Activated naive CD4-positive, alpha-beta T cell treated with anti-CD3 and anti-CD28 coated beads, Interleukin-2, amount 50 U/mL, for 72 hours (primary cell): ENCODE measurements at places on chromosomes 5 and 9.

DNA sequence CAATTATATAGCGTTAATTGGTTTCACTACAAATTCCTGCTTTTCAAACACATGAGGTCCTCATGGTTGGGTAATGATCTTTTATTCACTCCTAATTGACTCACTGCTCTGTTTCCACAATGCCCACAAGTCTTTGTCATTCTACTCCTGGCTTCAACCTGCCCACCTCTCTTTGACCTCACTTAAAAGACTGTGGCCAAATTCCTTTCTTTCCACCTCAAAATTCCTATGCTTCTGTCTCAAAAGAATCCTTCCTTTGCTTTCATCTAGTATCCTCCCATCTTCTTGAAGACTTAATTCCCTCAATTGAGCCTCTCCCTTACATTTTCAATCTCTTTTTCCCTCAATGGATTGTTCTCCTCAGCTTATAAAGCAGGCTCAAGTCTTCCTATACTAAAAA, 4.9 kb downstream of the APBA1 start:
- no peak for DNase-seq

DNA sequence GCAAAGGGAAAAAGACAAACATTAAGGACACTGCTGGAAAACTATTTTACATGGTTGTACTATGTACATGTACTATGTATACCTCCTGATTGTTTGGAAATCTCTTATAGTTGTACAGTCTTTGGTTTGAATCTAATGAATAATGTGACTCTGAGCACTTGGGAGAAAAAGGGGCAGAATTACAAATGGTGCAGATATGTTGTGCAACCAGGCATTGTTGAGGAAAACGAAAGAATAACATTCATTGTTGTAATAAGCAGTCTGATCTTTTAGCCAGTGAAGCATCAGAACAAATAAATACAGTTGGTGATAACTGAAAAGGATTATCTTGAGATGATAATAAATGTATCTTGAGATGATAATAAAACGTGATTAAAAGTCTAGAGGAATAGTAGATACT, 87.2 kb downstream of the CSNK1G3 start:
- no peak for DNase-seq

- peak; percentile 38 for DNase-seq
These were observed at the start of gene PDCD1LG2 for GRCh38 chr9:5510360-5510931. PDCD1LG2 (plus strand) TSS chr9:5510531; CDS start chr9:5522547, 12,016 bp downstream.

DNA sequence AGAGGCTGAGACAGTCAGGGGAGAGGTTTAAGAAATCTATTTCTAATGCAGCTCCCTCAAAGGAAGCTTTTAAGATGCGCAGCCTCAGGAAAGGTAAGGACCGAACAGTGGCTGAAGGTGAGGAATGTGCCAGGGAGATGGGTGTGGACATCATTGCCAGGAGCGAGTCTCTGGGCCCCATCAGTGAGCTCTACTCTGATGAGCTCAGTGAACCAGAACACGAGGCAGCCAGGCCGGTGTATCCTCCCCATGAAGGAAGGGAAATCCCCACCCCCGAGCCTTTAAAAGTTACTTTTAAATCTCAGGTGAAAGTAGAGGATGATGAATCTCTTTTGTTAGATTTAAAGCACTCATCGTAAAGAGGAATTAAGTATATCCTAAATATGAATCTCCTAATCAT, 8.2 kb downstream of the CAVIN4 start:
- DNase-seq, result no peak

GRCh38 chr9:109276469-109277440, 44.1 kb downstream of the EPB41L4B start:
- DNase-seq, result no peak

DNA sequence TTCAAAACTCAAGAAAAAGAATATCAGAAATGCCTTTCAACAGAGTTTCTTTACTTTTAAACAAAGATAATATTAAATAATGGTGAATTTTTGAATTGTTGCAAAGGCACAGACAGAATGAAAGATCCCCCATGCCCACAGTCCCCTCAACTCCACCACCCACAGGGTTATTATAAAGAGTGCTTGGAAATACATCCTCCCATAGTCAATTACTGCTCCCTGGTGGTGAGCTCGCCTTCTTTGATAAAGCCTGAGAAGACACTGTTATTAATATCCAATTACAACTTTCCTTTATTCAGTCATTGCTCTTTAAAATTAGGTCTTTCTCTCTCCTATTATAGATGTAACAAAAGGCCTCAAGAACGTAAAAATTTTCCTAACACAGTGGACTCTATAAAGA, 490.2 kb upstream of the RORB start:
- no peak for DNase-seq

DNA sequence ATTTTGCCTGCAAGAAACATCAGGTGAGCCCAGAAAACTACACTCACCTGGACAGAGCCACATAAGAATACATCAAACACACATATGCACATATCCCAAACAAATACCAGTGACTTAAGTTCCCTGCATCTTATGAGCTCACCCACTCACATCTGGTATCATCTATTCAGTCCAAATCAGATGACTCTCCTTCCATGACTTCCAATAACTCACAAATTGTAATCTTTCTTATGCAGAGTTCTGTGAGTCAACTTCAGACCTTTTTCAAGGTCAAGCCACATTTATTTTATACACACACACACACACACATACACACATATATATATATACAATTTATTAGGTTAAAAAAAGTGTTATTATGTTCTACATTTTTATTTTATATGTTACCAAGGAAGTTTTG, 1711.9 kb upstream of the CDH9 start:
- no peak for DNase-seq

- no peak for DNase-seq
These were observed 90.5 kb downstream of the MARCHF3 start for GRCh38 chr5:126939887-126940286.

DNA sequence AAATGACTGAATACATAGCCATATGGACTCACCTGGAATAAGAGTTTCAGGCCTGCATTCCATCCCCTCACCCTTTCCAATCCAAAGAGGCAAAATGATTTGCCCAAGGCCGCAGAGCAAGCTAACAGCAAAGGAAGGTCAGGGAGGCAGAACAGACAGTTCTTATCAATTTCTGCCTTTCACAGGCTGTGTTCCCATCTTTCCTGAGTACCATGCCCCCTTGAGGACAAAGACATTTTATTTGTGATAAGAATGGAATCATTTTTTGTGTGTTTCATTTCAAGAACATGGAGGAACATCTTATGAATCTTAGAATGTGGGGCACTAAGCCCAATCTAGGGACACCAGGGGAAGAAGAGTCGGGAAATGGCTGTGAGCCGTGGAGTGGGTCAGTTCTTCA, 13.9 kb downstream of the LHFPL2 start:
- DNase-seq, result no peak

- no peak for DNase-seq
These were observed 501.1 kb downstream of the KDM4C start for GRCh38 chr9:7258688-7259396.

DNA sequence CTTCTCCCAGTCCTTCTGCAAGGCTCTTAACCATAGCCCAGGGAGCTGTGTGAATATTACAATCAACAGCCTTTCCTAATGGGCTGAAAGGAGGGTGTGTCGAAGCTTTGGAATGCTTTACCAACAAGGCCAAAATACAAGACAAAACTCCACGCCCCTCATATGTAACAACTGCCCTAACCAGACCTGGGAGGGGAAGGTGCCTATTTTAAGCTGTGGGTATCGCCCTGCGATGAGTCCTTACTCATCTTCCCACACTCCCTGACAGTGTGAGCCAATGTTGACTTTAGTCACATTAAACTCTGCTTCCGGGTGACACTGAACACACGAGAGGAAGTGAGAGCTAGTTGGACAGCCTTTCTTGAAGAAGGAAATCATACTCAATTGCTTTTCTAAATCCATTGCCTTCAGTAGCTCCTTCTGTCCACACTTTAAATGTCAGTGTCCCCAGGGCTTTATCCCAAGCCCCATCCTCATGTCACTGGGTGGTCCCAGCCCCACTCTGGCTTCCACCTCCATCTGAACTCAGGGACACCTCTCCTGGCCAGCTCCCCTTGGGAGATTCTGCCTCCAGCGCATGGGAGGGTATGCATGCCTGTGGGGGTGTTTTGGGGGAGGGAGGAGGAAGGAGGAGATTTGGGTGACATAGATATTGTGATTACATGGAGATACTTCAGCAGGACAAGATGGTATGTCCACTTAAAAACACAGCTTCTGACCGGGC, 6.5 kb upstream of the TBC1D9B start:
- no peak for DNase-seq

- no peak for DNase-seq
These were observed 283.2 kb upstream of the TMEM161B start for GRCh38 chr5:88551724-88552345.

GRCh38 chr5:52822437-52822836, 34.7 kb downstream of the ITGA1 start:
- DNase-seq, result no peak

- no peak for DNase-seq
These were observed 90.6 kb downstream of the ZFAND5 start for GRCh38 chr9:72274441-72274840.

DNA sequence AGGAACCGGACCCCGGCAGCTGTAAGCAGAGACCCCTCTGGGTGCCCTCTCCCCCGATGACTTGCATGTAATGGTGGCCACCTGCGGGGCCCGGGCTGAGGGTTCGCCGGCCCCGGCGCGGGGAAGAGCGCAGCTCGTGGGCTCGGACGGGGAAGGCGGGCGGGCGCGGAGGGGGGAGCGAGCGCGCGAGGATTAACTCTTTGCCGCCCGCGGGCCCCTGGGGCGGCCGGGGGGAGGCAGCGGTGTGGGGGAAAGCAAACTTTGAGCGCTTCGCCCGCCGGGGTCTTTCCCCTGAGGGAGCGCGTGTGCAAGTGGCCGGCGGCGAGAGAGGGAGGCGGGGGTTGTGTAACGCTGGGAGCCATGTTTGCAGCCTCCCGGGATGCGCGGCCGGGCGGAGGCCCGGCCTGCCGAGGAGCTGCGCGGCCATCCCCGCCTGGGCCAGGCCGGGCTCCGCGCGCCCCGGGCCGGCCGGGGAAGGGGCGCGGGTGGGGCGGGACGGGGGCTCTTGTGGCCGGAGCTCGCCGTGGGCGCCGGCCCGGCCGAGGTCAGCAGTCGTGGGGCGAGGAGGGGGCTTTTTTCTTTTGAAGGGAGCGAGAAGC, 547 bp downstream of the ANP32B start:
- DNase-seq, result peak; percentile 67

DNA sequence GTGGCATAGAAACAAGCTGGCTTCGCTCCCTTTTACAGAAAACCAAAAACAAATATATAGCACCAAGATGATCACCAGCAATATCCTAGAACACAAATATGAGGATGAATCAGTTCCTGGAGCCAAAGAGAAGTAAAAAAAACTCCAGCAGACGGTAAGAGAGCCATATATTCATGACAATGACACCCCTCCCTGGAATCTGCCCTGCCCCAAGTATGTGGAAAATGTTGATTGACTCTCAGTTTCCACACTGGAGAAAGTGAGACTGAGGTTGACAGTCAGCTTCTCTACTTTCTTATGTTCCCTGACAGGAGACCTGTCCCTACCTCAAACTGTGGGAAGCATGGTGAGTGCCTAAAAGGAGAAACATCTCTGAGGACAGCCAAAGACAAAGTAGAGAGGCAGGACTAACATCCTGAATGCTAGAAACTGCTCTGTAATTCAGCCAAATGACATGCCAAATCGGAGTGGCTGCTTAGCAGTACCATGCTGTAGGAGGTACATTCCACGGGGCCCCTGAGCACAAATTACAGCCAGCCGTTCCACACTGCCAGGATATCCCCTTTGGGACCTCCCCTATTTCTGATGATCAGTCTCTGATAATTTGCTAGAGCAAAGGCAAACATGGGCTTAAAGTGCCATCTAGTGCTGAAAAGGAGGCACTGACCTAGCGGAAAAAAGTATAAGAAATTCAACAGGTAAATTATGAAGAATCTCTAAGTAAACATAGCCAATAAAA, 424.0 kb upstream of the RGMB start:
- DNase-seq, result no peak

DNA sequence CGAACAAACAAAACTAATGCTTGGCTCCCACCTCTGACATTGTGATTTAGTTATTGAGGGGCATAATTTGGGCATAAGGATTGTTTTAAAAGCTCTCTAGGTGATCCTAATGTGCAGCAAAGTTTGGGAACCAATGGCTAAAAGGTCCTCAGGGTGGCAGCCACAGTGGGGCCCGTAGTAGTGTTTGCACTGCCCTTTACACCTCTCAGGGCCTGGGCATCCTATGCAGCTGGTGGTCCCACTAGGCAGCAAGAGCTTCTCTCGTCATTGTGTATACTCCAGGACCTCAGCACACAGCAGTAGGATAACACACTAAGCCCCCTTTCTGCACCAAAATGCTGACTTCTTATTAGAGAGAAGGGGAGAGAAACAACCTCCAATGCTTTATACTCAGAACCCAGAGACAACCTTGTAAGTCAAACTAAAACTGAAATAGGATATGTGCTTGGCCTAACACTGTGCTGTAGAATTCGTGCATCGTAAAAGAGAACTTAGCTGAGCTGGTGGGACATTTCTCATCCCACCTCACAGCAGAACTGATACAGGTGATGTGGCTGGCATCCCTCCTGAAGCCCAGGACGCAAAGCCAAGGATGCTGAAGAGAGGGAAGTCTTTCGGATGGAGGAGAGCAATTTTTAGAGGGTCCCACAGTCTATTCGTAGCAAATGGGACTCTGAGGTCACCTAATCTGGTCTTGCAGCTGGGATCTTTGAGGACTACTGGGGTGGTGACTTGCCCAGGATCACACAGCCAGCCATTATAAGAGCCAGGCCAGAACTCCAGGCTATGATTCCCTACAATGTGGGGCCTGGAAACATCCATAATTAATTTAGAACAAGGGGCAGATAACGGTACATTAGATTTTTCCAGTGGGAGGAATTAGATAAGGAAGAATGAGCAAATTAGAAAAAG, 1.2 kb downstream of the GLRX start:
- DNase-seq, result no peak

GRCh38 chr9:89920131-89920530, 315.3 kb downstream of the GADD45G start:
- DNase-seq, result no peak
